ENCODE measurements at places on chromosomes 5 and 9. TPM values are rescaled to one million over a fixed set of nuclear protein-coding genes. Genes with fewer than 3 reads are reported as not detected.
A peak's percentile ranks its signal among the peaks of the same experiment; 100 is the strongest.

Gene P4HA2
- polyA plus RNA-seq = 71.3 TPM

Gene SPATA31E1
- not detected for polyA plus RNA-seq

Gene LRRC19
- polyA plus RNA-seq = 3.8 TPM

Gene FKTN
- 21.1 TPM for polyA plus RNA-seq

Gene CDKN2AIPNL
- 29.8 TPM for polyA plus RNA-seq

Gene DNAH5
- polyA plus RNA-seq = 0.52 TPM

DNA sequence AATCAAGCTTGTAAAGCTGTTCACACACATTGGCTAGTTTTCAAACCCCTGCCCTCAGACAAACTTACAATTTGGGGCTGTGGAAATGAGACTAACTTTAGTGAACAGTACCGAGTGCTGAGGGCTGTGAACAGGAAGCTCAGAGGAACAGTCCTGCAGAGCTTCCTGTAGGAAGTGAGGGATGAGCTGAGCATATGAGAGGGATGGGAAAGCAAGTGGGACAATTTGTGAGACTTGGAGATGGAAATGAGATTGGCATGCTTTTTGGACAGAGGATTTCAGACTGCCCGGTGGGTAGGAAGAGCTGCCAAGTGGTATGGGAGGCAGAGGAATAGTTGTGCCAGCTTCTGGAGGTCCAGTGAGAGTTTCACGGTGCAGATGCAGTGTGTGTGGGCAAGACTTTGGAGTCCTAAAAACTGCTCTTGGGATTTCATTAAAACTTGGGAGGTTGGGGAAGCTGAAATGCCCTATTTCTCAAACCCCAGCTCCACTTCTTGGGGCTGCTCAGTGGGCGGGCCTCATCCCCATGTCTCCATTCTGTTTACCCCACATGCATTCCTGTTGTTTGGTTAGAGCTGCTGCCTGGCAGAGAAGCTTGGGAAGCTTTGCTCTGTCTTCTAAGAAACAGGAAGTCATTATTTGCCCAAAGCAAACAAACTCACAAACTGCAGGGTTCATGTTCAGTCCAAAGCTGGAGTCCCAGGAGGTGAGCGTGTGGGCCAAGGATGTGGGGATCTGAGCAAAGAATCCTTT is 267.5 kb downstream of the ZSWIM6 start:
- no peak overlapping the region for H3K4me3 ChIP-seq
- H3K4me1 ChIP-seq = peaks cover 37% of the 10 kb centered on the region
- no peak overlapping the region for H3K27ac ChIP-seq
- H3K36me3 ChIP-seq = no peaks in the 10 kb centered on the region
- H3K27me3 ChIP-seq = no peaks in the 10 kb centered on the region
- DNase-seq = peak; percentile 64

DNA sequence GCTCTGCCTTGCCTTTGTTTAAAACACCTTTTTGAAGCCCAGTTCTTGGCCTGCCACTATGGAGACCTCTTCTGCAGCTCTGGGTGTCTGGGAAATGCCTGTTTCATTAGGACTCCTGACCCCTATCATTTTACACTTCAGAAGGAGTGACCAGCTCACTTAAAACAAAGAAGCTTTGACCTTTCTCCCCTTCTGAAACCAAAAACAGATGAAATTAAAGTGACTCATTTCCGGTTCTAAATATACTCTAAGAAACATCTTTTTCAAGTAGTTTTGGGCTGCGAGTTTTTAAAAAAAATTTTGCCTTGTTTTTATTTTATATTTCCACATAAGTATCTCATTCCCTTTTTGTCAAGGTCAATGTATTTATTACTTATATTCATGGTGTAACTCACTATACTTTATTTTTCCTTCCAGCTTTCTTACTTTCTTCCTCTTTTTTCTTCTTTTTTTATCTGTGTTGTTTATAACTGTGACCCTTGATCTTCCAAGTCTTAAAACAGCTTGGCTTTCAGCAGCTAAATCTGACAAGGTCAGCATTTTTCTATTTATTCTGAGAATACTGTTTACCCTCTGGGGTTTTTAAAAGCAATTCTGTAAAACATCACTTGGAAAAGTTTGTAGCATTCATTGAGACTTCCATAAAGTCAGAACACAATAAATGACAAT is 672.9 kb downstream of the NR2F1-AS1 start:
- no peaks in the 10 kb centered on the region for H3K27me3 ChIP-seq
- H3K36me3 ChIP-seq = no peaks in the 10 kb centered on the region
- H3K4me3 ChIP-seq = no peak overlapping the region
- H3K4me1 ChIP-seq = peaks cover 2% of the 10 kb centered on the region
- DNase-seq = peak; percentile 73

DNA sequence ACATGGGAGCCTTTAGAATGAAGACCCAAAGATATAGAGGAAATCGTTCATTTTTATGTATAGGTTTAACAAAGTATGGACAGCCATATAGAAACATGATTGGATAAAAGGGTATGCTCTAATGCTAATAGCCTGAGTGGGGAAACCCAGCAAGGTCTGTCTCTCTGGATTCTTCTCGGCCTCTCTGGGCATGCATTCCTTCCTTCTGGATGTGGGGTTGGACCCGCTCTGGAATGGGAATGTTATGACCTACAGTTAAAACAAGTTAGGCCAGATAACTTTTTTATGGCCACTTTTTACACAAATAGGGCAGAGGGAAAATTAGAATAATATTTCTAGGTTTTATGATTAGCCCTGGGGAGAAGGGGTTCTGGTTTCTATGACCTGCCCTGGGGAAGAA is 103.2 kb downstream of the ARSB start:
- no peaks in the 10 kb centered on the region for H3K36me3 ChIP-seq
- no peaks in the 10 kb centered on the region for H3K27me3 ChIP-seq
- no peak for DNase-seq
- H3K4me1 ChIP-seq = no peaks in the 10 kb centered on the region
- no peak overlapping the region for H3K27ac ChIP-seq
- no peak overlapping the region for H3K4me3 ChIP-seq

DNA sequence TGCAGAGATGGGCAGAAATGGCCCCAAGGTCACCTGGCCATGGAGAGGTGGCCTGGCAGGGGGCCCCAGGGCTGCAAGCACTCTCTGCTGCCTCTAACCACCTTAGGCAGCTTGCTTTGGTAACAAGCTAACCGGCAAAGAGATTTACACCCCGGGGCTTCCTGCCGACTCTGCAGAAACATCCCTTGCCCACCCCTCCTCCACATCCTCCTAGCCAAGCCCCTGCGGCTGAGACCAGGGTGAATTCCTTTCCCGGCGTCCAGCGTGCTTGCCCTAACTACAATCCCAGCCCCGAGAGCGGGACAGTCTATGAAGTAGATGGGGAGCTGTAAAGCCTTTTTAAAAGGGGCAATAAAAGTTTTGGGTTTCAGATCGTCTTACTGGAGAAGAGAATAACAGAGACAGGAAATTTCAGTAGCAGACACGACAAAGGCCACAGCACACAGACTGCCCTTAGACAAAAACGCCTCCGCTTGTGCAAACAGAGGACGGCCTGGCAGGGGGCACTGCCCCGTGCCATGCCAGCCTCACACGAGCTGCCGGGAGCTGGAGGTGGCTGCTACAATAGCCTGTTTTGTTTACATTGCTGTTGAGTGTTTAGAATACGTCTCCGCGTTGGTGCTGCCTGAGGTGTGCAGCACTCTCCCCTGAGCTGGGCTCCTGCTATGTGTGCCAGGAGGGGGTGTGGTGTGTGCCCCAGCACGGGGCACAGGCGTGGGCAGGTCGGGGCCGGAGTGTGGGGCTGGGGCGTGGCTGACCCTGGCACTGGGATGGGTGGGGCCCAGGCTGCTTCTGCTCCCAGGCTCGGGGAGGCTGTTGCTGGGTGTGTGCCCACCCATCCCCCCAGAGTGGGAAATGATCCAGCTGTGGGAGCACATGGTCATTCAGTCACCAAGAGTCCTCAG is 15.3 kb downstream of the MYMK start:
- H3K36me3 ChIP-seq = no peaks in the 10 kb centered on the region
- peaks cover 61% of the 10 kb centered on the region for H3K4me1 ChIP-seq
- H3K27ac ChIP-seq = no peak overlapping the region
- H3K4me3 ChIP-seq = no peak overlapping the region

DNA sequence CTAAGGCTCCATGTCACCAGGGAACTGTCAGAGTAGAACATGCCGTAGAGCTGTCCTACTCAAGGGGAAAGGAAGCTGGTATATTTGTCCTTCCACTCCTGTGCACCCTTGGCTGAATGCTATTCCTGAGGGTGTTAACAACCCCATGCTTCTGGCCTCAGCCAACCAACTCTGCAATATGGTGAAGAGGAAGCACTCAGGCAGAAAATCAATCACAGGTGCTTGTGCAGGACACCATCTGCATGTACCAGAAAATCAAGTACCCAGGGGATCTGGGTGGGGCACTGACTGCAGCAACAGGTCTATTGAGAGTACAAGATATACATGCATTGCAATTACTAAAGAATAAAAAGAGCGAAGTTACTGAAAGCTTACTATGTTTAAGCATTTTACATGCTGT is 51.4 kb upstream of the NEK6 start:
- no peaks in the 10 kb centered on the region for H3K4me1 ChIP-seq
- no peak for DNase-seq
- no peaks in the 10 kb centered on the region for H3K36me3 ChIP-seq
- H3K4me3 ChIP-seq = no peak overlapping the region
- H3K27me3 ChIP-seq = no peaks in the 10 kb centered on the region

- no peaks in the 10 kb centered on the region for H3K4me1 ChIP-seq
- H3K27me3 ChIP-seq = no peaks in the 10 kb centered on the region
- H3K4me3 ChIP-seq = no peak overlapping the region
- no peaks in the 10 kb centered on the region for H3K36me3 ChIP-seq
Observed at GRCh38 chr9:31377358-31377757, 1007.1 kb upstream of the ACO1 start.

- no peaks in the 10 kb centered on the region for H3K27me3 ChIP-seq
- DNase-seq = no peak
- H3K36me3 ChIP-seq = peaks cover 22% of the 10 kb centered on the region
- H3K4me3 ChIP-seq = no peak overlapping the region
- peaks cover 45% of the 10 kb centered on the region for H3K4me1 ChIP-seq
Observed at GRCh38 chr5:178126556-178126955, 4.3 kb upstream of the RMND5B start.

DNA sequence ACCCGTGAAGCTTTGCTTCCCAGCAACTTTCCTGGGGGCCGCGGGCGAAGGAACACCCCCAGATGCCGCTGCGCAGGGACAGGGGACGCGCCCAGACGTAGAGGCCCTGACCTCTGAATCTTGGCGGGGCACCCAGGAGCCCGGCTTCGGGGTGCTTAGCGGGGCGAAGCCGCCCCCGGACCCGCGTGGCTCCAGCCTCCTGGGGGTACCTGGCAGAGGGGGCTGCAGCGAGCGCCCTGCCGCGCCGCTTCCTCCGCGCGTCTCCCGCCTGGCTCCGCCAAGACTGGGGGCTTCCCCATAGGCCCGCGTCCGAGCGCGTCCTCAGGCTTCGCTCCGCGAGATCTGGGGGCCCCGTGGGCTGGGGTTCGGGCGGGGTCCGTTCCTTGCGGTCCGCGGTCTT is 23.0 kb upstream of the ZNF782 start:
- DNase-seq = no peak
- no peak overlapping the region for H3K27ac ChIP-seq
- H3K4me3 ChIP-seq = no peak overlapping the region
- peaks cover 17% of the 10 kb centered on the region for H3K4me1 ChIP-seq
- peaks cover 48% of the 10 kb centered on the region for H3K27me3 ChIP-seq

DNA sequence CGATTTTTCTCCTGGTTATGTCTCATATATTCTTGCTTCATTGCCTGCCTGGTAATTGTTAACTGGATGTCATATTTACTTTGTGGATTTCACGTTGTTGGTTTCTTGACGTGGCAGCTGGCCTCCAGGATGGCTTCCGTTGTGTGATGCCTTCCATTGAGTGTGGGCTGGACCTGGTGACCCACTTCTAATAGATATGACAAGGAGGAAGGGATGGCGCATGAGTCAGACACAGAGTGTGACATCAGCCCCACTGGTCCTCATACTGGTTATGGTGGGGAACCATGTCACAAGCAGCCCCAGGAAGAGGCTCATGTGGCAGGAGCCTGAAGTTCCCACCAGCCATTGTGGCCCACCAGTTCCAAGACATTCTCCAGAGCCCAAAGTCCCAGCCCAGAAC is 6.4 kb upstream of the PAEP start:
- H3K4me3 ChIP-seq = no peak overlapping the region
- no peak for DNase-seq
- peaks cover 2% of the 10 kb centered on the region for H3K27me3 ChIP-seq
- H3K27ac ChIP-seq = no peak overlapping the region
- H3K4me1 ChIP-seq = no peaks in the 10 kb centered on the region

GRCh38 chr9:136779808-136780207 is 11.3 kb upstream of the TMEM141 start:
- peaks cover 2% of the 10 kb centered on the region for H3K4me1 ChIP-seq
- H3K27ac ChIP-seq = no peak overlapping the region
- peaks cover 30% of the 10 kb centered on the region for H3K27me3 ChIP-seq
- H3K4me3 ChIP-seq = no peak overlapping the region
- no peaks in the 10 kb centered on the region for H3K36me3 ChIP-seq
- DNase-seq = no peak

DNA sequence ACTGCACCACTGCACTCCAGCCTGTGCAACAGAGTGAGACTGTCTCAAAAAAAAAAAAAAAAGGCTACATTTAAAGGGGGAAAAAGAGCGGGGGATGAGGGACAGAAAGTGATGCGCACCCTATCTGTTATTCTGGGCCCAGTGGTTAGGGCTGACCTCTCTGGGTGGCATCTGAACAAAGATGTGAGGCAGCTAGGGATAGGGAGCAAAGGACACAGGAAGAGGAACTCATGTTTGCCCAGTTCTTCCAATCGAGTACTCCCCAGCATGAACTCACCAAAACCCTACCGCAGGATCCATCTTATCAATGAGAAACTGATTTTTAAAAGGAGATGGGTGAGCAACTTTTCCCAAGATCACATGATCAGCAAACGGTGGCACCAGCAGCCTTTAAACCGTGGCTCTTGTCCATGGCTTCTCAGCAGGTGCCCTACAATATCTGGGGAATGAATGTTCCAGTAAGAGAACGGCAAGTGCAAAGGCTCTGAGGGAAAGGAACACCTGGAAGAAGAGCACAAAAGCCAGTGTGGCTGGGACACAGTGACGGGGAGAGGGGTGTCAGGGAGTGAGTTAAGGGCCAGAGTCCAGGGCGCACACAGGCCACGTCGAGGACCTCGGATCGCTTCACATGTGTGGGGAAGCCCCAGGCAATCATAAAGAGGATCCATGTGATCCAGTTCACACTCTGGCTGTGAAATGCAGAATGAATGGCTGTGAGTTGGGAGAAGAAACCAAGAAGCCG is 22.0 kb downstream of the RAPGEF1 start:
- H3K4me3 ChIP-seq = no peak overlapping the region
- DNase-seq = no peak
- H3K4me1 ChIP-seq = peaks cover 9% of the 10 kb centered on the region
- H3K27me3 ChIP-seq = no peaks in the 10 kb centered on the region
- H3K27ac ChIP-seq = no peak overlapping the region

DNA sequence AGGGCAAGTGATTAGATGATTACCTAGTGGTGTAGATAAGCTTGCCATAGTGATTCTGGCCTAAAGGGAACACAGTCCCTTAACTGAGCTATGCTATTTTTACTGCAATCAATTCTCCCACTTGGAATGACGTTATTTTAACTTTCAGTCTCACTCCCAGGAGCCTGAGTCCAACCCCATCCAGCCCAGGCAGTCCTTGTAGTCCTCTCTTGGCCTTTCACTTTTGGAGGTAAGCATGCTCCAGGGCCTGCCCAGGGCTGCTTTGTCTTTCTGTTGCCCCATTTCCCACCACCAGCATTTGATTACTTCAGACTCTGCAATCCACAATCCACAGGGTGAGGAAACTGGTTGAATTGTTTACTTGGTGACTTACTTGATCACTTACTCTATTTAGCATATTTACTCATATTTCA is 233.0 kb downstream of the CD180 start:
- DNase-seq = no peak
- no peak overlapping the region for H3K4me3 ChIP-seq

All from muscle of leg (tissue), 16 donors.